ENCODE measurements at places on chromosomes 2 and 18.

DNA sequence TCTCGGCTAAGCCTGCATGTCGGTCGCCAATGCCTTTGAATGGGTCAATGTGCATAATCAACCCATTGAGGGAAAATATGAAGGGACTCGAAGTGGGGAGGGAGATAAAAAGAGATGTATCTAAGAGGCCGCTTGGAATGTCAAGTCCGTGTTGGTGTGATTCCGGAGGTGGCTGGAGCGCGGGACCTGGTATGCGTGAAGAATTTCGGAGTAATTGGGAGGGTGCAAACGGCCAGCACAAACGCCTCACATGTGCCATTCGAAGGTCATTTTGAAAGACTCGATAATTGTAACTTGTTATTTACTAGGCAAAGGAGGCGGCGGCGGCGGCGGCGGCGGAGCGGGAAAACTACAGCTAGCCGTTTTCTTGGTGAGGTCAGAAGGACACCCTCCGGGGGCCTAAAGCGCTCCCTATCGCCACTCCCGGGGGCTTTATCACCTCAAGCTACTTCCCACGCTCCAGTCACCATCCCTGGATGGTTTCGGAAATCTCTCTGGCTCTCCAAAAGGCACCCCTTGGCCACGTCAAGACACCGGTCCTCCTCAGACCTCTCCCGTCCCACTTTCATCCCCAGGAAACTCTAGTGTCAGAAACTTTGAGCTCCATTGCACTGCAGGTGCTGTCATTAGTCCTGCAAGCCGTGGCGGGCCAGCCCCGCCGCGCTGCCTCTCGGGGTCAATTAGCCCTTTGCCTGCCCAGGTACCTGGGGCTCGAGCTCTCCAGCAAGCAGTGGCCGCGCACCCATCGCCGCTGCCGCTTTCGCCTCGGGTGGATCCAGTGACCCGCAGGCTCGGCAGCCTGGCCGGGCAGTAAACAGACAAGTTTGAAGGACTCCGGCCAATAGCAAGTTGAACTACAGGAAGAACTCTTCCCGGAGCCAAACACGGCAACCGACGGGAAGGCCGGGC lies 1.5 kb downstream of the ERBB4 start:
- no peak for DNase-seq

- no peak for DNase-seq
Measured at GRCh38 chr2:63735931-63736330, 105.8 kb upstream of the UGP2 start.

DNA sequence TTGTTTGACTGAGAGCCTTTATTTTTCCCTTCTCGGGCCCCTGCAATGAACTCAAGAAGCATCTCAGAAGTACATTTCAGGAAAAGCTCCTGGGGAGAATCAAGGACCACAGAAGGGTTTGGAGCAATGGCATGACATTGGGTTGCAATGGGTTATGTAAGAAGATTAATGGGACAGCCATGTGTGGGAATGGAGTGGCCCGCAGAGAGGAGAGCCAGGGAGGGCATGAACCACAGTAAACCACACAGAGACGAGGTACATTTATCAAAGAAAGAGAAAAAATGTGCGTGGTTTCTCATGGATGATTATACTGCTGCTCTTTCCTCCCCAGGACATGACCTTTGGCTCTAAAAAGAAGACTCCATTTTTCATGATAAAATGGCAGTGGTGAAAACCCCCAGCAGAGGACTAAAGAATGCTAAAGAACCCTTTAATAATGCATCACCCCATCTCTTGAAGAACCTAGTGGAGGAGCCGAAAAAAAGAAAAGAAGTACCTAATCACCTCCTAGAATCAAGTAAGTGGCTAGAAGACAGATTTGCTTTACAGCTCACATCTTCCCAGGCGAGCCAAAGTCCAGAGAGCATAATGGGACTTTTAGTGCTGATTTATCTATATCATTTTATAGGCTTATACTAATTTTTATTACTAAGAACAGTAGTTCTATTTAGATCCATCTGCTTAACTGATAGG lies 1.7 kb downstream of the CFAP221 start:
- DNase-seq: no peak

GRCh38 chr18:48036226-48036625 lies 105.8 kb upstream of the SMAD2 start:
- DNase-seq: no peak

DNA sequence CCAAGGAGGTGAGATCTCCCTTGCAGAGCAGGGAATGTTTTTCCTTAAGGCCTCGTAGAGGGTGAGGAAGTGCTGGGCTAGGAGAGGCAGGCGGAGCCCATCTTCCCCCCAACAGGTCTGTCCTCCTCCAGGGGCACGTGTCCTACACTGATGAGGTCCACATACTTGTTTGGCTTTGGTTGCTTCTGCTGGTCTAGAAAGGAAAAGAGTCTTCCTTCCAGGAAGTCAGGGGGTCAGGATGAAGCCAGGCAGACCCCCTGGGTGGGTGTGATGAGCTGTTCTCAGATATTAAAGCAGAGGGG lies 6.0 kb downstream of the SH3BP4 start:
- no peak for DNase-seq

DNA sequence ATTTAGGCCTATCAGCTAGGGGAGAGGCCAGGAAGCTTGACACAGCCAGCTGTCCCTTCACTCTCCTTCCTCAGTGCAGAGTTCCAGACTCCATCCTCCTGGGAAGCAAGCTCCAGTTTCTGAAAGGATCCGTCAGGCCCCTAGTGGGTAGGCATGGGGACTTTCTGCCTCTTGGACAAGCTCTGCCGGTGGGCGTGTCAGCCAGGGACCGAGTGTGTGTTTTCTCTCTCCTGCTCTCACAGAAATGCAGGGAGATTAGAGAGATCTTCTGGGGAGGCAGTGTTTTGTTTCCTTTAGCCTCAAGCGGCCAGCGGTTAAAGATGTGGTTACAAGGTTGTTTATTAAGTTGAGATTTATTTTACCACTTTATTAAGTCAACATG lies 29.9 kb upstream of the OTOS start:
- no peak for DNase-seq

- DNase-seq: no peak
Measured at GRCh38 chr2:106686814-106687213, 199.2 kb downstream of the ST6GAL2 start.
